ENCODE measurements at places on chromosomes 16 and 17.

DNA sequence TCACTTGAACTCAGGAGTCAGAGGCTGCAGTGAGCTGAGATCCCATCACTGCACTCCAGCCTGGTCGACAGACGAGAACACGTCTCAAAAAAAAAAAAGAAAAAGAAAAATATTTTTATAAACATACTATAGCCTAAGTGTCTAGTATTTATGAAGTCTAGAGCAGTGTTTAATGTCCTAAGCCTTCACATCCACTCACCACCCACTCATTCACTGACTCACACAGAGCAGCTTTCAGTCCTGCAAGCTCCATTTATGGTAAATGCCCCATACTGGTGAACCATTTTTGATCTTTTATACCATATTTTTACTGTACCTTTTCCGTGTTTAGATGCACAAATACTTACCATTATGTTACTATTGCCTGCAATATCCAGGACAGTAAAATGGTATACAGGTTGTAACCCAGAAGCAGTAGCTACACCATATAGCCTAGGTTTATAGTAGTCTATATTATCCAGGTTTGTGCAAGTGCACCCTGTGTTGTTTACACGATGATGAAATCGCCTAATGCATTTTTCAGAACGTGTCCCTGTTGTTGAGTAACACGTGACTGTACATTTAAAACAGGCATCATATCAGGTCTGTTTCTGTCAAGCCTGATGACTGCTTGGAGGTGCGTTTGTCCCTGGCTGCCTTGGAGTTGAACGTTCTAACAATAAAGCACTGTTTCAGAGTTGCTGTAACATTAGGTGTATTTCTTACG is 10.1 kb downstream of the NUDT7 start:
- DNase-seq, result peak; percentile 74

GRCh38 chr16:885391-885790 is 84.9 kb upstream of the GNG13 start:
- DNase-seq, result no peak

GRCh38 chr16:5642436-5642835 is 544.8 kb upstream of the EEF2KMT start:
- no peak for DNase-seq

- DNase-seq, result no peak
These were observed 24.6 kb downstream of the NME3 start for GRCh38 chr16:1746693-1747195.

DNA sequence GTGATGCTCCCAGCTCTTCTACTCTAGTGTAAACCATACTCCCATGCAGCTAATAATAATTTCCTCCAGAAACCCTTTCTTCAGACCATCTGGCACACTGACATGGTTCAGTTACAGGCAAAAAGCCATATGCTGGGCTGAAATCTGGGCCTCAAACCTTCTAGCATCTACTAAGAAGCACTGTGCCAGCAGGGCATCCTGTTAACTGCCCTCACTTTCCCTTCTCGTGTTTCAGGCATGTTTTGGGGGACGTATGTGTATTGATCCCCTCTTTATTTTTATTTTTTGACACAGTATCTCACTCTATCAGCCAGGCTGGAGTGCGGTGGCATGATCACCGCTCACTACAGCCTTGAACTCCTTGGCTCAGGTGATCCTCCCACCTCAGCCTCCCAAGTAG is 33.3 kb downstream of the STAT5A start:
- DNase-seq, result no peak

- no peak for DNase-seq
These were observed 90.7 kb downstream of the VMP1 start for GRCh38 chr17:59798111-59798510.

DNA sequence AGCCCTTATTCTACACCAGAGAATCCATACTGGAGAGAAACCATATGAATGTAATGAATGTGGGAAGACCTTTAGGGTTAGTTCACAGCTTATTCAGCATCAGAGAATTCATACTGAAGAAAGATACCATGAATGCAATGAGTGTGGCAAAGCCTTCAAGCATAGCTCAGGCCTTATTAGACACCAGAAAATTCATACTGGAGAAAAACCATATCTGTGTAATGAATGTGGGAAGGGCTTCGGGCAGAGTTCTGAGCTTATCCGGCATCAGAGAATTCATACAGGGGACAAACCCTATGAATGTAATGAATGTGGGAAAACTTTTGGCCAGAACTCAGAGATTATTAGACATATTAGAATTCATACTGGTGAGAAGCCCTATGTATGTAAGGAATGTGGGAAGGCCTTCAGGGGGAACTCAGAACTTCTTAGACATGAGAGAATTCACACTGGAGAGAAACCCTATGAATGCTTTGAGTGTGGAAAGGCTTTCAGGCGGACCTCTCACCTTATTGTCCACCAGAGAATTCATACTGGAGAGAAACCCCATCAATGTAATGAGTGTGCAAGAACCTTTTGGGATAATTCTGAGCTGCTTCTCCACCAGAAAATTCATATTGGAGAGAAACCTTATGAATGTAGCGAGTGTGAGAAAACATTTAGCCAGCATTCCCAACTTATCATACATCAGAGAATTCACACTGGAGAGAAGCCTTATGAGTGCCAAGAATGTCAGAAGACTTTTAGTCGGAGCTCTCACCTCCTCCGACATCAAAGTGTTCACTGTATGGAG is 14.1 kb downstream of the ZFP3 start:
- no peak for DNase-seq

- DNase-seq, result peak; percentile 76
These were observed 27.2 kb downstream of the ABCC3 start for GRCh38 chr17:50661795-50662391.

- peak; percentile 60 for DNase-seq
These were observed 203.7 kb downstream of the LGALS9B start for GRCh38 chr17:20263595-20263994.

- no peak for DNase-seq
These were observed 52.8 kb upstream of the ARHGAP44 start for GRCh38 chr17:12736526-12736925.

DNA sequence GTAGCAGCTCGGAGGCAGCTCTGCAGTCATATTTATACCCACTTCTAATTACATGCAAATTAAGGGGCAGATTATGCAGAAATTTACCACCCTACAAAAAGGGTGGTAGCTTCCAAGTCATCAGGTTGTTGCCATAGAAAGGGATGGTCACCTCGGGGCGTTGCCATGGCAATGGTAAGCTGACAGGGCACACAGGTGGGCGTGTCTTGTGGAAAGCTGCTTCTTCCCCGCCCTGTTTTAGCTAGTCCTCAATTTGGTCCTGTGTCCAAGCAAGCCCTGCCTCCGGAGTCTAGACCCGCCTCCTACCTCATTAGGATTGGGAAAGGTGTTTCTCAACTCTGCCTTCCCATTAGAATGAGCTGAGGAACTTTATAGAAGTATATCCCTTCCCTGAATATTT is 98.7 kb downstream of the HS3ST2 start:
- no peak for DNase-seq

GRCh38 chr16:66523861-66524354 is 26.0 kb downstream of the TK2 start:
- DNase-seq, result no peak

GRCh38 chr17:44548376-44549230 is 8.7 kb upstream of the FZD2 start:
- DNase-seq, result no peak

GRCh38 chr16:53673189-53673588 is 30.5 kb downstream of the RPGRIP1L start:
- DNase-seq, result no peak

DNA sequence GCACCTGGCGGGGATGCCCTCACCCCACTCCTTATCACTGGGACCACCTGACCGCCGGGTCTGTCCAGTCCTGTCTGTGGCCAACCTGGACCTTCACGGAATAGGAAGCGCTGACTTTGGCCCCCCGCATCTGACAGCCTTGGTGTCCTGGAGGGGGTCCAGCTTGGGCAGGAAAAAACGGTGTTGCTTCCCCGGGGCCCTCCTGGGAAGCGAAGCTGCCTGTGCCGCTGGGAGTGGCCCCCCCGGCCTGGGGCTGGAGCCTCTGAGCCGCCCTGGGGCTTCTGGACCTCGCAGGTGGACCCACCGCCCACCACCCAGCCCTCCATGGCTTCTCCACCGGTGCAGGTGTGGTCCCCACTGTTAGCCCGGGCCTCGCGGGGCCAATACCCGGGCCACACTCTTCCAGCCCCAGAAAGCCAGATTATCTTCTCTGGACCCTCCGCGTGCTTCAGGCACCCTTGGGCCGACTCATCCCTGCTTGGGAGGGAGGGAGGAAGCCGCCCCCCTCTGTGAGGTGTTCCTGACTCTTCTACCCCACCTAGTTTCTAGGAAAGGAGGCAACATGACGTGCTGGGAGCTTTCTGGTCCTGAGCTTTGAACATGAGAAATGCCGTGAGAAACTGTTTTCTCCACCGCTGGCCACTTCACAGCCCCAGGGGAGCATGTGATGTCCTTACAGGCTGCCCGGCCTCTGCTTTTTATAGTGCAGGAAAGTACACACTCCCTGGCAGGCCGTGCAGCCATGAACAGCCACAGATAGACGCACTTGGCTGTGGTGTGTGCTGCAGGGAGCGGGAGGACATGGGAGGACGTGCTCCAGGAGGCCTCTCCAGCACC is 1.1 kb downstream of the C1QTNF1 start:
- no peak for DNase-seq

GRCh38 chr16:89034971-89035668 is 58.1 kb upstream of the CBFA2T3 start:
- no peak for DNase-seq

GRCh38 chr16:2187212-2187611 is 9.2 kb downstream of the CASKIN1 start:
- no peak for DNase-seq

DNA sequence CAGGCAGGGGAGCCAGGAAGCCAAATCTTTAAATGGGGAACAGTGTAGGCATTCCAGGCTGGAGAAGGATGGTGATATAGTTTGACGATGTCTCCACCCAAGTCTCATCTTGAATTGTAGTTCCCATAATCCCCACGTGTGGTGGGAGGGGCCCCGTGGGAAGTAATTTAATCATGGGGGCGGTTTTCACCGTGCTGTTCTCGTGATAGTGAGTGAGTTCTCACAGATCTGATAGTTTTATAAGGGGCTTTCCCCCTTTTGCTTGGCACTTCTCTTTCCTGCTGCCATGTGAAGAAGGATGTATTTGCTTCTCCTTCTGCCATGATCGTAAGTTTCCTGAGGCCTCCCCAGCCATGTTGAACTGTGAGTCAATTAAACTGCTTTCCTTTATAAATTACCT is 28.8 kb downstream of the GINS3 start:
- no peak for DNase-seq

- DNase-seq, result peak; percentile 29
These were observed 32.3 kb upstream of the TANC2 start for GRCh38 chr17:62933501-62934385.

DNA sequence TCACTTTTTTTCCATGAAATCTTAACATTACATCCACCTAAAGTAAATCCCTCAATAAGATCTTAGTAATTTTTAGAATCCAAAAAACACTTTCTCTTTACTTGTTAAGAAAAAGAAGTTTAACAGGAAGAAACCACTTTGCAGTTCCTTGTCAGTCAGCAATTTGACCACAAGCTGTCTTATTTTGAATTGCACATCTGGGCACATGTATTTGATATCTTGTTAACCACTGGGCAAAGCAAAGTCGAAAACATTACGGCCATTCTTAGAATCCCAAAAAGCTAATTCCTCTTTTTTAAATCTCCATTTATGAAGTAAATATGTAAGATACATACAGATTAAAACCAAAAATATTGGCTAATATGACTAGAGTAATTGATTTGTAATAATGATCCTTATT is 1.1 kb downstream of the ABCA10 start:
- DNase-seq, result no peak

- no peak for DNase-seq
These were observed 161.0 kb downstream of the C16orf95 start for GRCh38 chr16:87156195-87156594.

GRCh38 chr17:15264542-15264941 is 584 bp downstream of the PMP22 start:
- DNase-seq, result no peak

DNA sequence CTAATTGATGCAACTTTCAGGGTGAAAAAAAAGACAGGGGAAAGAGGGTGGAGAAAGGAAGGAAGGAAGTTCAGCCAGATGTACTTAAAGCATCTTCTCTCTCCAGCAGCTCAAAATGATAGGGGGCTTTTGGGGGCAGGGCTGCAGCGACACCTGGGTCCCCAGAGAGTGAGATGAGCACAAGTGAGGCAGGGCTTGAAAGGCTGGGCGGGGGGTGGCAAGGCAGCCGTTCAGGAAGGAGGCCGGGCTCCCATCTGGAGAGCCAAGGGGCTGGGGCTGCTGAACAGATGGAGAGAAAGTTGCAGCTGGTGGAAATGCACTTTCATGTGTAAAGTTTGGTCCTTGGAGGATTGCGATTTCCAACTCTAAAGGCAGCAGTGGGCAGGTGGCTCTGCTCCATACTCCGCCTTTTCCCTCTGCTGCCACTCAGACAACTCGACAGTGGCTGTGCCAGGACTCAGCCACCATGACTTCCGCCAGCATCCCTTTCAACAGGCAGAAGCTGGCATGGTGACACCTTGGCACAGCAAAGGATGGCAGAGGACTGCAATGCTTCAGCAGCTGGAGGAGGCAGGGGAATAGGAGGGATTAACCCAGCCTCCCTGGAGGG is 7.7 kb downstream of the SLC35B1 start:
- no peak for DNase-seq

DNA sequence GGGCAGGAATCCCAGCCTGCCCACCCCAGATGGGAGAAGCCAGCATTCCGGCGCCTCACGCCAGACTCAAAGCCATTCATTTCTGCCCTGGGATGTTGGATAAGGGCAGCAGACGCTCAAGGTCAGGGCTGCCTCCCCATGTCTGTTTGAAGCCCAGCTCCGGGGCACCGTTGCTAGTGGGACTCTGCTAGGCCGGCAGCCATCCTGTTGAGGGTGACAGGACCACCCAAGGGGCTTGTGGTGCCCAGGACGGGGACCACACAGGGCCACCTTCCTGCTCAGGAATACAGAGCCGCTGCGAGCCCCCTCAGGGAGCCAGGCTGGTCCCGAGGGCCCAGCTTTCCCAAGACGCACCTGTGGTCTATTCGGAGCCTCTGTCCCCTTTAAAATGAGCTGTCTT is 101.7 kb upstream of the CREBBP start:
- no peak for DNase-seq

DNA sequence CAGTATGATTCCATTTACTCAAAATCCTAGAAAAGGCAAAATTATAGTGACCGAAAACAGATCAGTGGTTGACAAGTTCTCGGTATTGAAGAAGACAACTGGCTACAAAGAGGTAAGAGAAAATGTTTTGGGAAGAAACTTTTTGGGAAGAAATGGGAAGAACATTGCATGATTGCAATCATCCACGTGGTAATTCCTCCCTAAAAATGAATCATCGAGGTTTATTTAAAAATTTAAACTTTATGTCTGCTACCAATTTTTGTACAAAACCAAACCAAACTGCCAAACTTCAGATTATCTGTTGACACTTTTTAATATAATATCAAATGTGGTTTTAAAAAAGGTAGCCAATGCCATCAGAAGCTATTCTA is 8.1 kb downstream of the SMURF2 start:
- DNase-seq, result no peak

DNA sequence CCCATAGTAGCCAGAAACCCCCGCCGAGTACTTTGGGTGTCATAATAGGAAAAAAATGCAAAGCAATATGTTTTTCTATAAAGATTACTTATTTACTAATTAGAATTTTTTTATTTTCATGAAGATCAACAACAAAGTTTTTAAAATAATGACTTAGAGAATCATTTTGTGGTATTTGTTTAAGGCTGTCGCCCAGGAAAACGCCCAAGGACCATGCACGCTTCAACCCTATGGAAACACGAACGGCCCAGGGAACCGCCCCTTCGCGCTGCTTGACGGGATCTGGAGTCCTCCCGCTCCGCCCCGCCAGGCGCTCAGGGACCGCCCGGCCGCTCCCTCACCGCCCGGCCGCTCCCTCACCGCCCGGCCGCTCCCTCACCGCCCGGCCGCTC is 408 bp upstream of the KPNA2 start:
- no peak for DNase-seq

GRCh38 chr16:85267414-85267945 is 155.2 kb upstream of the CIBAR2 start:
- no peak for DNase-seq
